Right cardiac atrium (tissue), 5 donors: ENCODE measurements at places on chromosomes 5 and 9. TPM values are rescaled to one million over a fixed set of nuclear protein-coding genes. Genes with fewer than 3 reads are reported as not detected.

DNA sequence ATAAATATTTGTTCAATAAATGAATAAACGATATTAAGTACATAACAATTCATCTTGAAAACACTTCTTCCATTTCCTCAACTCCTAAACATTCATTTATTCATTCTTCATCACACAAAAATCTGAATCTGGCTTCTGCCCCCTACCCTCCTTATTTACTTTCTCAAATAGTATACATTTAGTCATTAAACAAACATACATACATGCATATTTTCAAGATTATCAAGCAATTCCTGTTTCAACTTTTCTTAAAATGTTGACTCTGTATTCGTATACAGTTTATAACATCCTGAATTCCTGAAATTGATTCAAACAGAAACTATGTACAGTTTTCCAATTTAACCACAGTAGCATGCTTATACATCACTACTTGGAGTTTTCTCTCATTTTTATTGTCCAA is 129.0 kb downstream of the MUSK start:
- DNase-seq, result no peak

GRCh38 chr9:99167694-99168093 is 54.0 kb downstream of the ALG2 start:
- DNase-seq, result no peak

- DNase-seq, result no peak
These were observed 169.4 kb downstream of the MAPKAP1 start for GRCh38 chr9:125537442-125538091.

DNA sequence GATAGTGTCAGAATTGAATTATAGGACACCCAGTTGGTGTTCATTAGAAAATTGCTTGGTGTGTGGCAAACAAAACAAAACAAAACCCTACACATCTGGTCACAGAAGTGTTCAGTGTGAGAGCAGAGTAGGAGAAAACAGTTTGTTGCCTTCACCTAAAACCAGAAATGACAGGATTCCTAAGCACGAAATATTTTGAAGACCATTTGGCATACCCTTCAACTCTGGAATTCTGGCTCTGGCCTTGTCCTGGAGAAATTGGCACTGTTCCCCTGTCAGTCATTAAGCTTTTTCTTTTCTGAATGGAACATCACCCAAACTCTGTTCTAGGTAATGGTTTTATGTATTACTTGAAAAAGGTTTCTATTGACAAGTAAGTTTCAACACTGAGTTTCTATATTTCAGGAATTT is 110.2 kb upstream of the PCA3 start:
- no peak for DNase-seq

GRCh38 chr5:112165897-112166737 is 253.0 kb downstream of the EPB41L4A start:
- DNase-seq, result no peak

DNA sequence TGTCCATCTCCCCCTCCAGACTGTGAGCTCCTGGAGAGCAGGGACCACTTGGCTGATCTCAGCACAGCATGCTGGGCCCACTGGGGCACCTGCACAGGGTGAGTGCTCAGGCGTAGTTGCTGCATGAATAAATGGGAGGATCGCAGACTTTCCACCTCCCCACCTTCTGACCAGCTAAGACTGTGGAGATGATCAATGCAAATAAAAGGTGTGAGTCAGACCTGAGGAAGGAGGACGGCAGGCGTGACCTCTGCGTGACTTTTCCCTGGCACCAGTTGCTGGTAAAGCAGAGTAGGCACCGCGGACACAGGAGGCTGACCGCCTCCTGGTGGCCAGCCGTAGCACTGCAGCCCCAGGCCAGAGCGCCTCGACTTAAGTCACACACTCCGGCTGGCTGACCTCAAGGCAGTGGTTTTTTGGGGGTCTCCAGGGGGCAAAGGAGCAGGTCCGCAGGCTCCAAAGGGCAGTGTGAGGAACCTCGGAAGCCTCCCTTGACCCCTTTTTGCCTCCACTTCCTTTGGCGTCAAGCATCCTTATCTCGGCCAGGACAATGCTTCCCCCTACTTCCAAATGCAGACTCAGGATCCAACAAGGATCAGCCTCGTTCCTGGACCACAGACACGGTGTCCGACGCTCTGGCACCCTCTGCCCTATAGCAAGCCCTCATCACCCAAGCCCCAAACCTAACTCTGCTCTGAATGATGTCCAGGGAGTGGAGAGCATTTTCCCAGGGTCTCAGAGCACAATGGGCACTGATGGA is 12.7 kb upstream of the TDRD7 start:
- DNase-seq, result peak; percentile 82

GRCh38 chr5:102811972-102812371 is 56.9 kb downstream of the PAM start:
- DNase-seq, result no peak

DNA sequence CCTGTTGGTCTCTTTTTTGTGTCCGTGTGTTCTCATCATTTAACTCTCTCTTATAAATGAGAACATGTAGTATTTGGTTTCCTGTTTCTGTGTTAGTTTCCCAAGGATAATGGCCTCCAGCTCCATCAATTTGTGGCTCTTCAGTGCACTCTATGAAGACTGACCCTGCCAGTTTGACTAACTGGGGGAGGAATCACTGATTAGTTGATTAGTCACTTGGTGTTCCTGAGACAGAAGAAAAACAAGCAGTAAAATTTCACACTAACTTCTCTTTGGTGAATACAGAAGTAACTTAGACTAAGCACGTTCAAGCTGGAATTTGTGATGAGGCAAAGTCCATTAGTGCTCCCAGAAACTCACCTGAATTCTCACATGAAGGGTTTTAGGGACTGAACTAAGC is 495.8 kb upstream of the RORB start:
- no peak for DNase-seq

DNA sequence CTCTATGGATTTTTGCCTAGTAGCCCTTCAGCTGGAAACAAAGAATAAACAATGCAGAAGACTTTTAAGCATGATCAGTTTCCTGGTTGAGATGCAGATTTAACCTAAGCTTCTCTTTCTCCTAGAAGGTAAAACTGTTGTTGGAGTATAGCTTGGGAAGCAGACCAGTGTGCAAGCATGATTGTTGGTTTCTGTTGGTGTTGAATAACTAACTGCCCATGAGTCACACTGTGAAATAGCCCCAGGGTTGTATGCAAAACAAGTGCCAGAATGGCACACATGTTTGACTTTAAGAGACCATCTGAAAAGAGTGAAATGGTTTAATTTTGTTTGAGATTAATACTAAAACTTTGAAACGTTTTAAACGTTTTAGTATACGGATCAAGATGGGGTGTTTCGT is 227.1 kb downstream of the ARHGEF28 start:
- DNase-seq, result no peak

- DNase-seq, result no peak
These were observed 12.8 kb upstream of the SLC25A51 start for GRCh38 chr9:37916471-37917312.

GRCh38 chr9:136309806-136310220 is 5.9 kb upstream of the CCDC187 start:
- DNase-seq, result no peak

DNA sequence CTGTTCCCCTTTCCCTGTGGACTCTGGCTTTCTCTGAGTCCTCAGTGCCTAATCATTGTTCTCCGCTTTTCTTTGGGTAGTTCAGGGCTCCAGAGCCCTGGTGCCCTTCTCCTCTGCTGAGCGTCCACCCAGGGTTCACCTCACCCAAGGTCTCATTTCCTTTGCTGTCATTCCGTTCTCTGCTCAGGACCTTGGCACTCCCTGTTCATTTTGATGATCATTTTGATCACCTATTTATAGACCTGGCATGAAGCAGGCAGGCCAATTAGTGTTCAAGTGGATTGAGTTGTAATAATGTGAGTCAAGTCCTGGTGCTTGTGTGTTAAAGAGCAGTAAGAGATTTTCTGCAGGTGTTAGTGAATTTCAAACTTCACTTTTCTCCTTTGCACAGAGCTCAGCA is 3.6 kb downstream of the TRIO start:
- no peak for DNase-seq

DNA sequence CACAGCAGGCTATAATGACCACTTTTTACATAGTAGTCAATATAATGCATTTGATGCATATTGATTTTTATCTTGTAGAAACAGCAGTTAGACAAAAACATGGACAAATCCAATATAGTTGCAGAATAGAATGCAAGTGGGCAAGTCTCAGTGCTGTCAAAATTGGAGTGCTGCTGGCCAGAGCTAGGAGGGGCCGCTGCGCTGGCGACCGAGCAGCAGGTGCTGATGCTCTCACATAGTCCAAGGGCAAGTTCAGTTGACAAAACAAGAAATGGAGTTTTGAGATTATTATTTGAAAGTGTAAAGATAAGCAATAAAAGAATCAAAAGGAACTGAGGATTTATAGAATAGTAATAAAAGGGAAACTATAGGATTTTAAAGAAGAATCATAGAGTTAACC is 60.6 kb upstream of the CDK20 start:
- DNase-seq, result no peak

KLF4 gene
- total RNA-seq, result 47.8 TPM

TICAM2 gene
- total RNA-seq, result 3.2 TPM

TTLL11 gene
- 8.6 TPM for total RNA-seq

PCDHGA6 gene
- 3.7 TPM for total RNA-seq

KIF4B gene
- total RNA-seq, result 0.08 TPM

ZNF300 gene
- 1.4 TPM for total RNA-seq

CD14 gene
- 70.8 TPM for total RNA-seq

DMRTA1 gene
- 0.63 TPM for total RNA-seq
